ENCODE measurements at places on chromosomes 4 and X. TPM values are rescaled to one million over a fixed set of nuclear protein-coding genes. Genes with fewer than 3 reads are reported as not detected.

DNA sequence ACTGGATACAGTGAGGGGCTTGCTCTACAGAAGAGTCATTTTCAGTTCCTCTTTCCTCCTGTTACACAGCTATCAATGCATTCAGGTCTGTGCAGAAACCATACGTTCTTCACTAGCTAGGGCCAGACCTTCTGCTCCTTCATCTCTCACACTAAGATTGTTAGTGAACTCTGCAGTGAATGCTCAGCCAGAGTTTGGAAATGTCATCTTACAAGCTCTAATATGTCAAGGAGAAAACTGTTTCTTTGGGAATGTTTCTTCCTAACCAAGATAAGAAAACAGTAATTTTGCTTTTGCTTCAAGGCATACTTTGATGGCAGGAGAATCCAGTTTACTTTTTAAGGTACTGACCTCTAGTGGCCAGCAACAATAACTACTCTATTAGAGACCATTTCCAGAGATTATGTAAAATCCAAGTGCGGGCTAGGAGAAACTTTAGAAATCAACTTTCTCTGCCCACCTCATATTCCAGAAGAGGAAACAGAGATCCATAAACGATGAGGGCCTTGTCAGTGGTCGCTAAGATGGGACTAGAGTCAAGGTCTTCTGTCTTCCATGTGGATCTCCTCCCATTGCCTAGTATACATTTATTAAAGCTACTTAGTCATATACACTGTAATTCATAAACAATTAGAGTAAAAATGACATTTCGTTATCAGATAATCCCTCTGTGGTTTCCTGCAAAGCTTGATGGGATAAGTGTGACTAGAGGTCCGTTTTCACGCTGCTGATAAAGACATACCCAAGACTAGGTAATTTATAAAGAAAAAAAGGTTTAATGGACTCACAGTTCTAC, 12.1 kb upstream of the CC2D2A start:
- no peaks in the 10 kb centered on the region for H3K4me1 ChIP-seq
- H3K36me3 ChIP-seq: no peaks in the 10 kb centered on the region
- H3K27ac ChIP-seq: no peak overlapping the region
- peaks cover 24% of the 10 kb centered on the region for H3K27me3 ChIP-seq
- peak; percentile 59 for DNase-seq

EPHA5 gene
- not detected for total RNA-seq

DNA sequence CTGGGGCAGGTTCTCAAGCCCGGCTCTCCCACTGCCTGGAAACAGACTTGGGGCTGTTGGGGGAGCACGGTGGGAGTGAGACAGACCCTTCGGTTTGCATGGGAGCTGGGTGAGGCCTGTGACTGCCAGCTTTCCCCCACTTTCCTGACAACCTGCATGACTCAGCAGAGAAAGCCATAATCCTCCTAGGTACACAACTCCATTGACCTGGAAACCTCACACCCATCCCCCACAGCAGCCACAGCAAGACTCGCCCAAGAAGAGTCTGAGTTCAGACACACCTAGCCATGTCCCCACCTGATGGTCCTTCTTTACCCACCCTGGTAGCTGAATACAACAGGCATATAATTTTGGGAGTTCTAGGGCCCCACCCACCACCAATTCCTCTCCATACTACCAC, 57.6 kb upstream of the UBQLN2 start:
- no peak overlapping the region for H3K4me3 ChIP-seq
- no peak for DNase-seq
- H3K27ac ChIP-seq: no peak overlapping the region
- no peaks in the 10 kb centered on the region for H3K27me3 ChIP-seq

GRCh38 chrX:48043056-48043455, 28.4 kb downstream of the ZNF630 start:
- H3K27me3 ChIP-seq: peaks cover 1% of the 10 kb centered on the region
- H3K27ac ChIP-seq: no peak overlapping the region
- H3K4me1 ChIP-seq: no peaks in the 10 kb centered on the region
- no peak for DNase-seq
- H3K4me3 ChIP-seq: no peak overlapping the region
- H3K36me3 ChIP-seq: no peaks in the 10 kb centered on the region

PLP1 gene
- total RNA-seq: not detected

DNA sequence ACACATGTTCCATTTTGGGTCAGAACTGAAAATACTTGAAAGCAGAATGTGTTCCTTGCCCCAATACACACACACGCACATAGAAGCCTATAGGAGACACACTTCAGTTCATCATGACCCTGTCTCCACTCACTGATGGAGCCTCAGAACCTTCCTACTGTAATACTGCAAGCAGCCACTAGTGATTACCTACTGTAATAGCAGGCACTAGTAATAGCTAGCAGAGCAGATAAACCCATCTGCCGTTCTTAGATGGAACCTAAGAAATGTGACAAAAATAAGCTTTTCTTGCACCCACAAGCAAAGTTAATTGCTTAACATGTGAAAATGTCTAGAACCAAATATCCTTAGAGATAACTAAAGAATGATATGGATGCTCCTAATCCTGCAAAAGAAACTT, 13.6 kb downstream of the AMTN start:
- no peak for DNase-seq
- H3K27ac ChIP-seq: no peak overlapping the region
- no peaks in the 10 kb centered on the region for H3K4me1 ChIP-seq
- H3K4me3 ChIP-seq: no peak overlapping the region
- peaks cover 2% of the 10 kb centered on the region for H3K27me3 ChIP-seq

HTRA3 gene
- total RNA-seq: 0.12 TPM

DNA sequence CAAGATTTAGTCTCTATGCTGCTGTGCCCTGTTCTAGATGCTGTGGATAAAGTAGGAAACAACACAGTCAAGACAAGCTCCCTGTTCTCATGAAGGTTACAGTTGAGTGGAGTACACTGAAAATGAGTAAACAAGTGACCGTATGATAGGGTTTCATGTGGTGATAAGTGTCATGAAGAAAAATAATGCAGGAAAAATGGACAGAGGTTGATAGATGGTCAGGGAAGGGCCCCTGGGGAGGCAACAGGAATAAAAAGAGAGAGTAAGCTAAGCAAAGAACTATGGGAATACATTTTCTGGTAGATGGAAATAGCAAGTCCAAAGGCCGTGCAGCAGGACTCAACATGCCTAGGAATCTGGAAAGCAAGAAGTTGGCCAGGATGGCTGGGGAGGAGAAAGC, 394.0 kb downstream of the DTHD1 start:
- no peak overlapping the region for H3K4me3 ChIP-seq
- no peaks in the 10 kb centered on the region for H3K36me3 ChIP-seq
- H3K27ac ChIP-seq: no peak overlapping the region
- H3K27me3 ChIP-seq: no peaks in the 10 kb centered on the region
- H3K4me1 ChIP-seq: no peaks in the 10 kb centered on the region

DNA sequence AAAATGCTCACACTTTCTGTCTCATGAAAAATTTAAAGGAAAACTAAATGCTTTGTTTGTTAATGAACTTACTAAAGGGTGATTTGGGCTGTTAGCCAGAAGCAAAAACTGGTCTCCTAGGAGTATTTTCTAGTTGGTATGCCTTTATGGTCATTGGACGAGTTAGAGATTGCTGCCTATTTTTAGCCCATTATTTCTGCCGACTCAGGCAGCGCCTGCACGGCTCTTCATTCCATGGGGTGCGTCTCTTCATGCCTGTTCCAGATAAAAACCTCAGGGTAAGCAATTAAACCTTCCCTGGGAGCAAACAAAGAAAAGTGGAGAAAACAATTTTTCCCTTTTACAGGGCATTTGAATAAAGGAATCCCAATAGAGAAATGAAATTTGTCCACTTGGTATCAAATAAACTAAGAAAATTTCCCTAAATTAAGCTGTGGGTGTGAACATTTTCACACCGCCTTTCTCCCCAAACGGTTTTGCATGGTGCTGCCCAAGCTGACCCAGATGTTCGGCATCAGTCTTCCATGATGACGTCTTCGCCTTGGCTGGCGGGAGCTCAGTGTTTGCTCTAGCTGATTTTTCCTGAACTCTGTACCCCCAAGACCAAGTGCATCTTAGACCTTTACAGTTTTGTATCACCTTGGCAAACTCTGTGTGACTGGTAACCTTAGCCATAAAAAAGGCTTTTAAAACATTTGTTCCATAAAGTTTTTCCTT, 61.7 kb upstream of the ADGRG2 start:
- H3K36me3 ChIP-seq: no peaks in the 10 kb centered on the region
- H3K27ac ChIP-seq: no peak overlapping the region
- H3K4me3 ChIP-seq: no peak overlapping the region

- peaks cover 7% of the 10 kb centered on the region for H3K27me3 ChIP-seq
- H3K4me1 ChIP-seq: no peaks in the 10 kb centered on the region
- no peak overlapping the region for H3K27ac ChIP-seq
- H3K36me3 ChIP-seq: no peaks in the 10 kb centered on the region
- H3K4me3 ChIP-seq: no peak overlapping the region
- no peak for DNase-seq
Measured at GRCh38 chr4:147586637-147587036, 30.6 kb upstream of the TMEM184C start.

TET2 gene
- total RNA-seq: 28.9 TPM

- H3K27me3 ChIP-seq: peaks cover 3% of the 10 kb centered on the region
- no peak overlapping the region for H3K4me3 ChIP-seq
- DNase-seq: no peak
- no peak overlapping the region for H3K27ac ChIP-seq
- H3K4me1 ChIP-seq: peaks cover 1% of the 10 kb centered on the region
Measured at GRCh38 chr4:152197211-152197610, 338.7 kb downstream of the FBXW7 start.

- H3K27me3 ChIP-seq: no peaks in the 10 kb centered on the region
- no peak for DNase-seq
- no peak overlapping the region for H3K27ac ChIP-seq
- H3K4me3 ChIP-seq: no peak overlapping the region
- H3K36me3 ChIP-seq: no peaks in the 10 kb centered on the region
Measured at GRCh38 chr4:81164623-81165416, 50.2 kb downstream of the PRKG2 start.

ETNPPL gene
- total RNA-seq: not detected

DNA sequence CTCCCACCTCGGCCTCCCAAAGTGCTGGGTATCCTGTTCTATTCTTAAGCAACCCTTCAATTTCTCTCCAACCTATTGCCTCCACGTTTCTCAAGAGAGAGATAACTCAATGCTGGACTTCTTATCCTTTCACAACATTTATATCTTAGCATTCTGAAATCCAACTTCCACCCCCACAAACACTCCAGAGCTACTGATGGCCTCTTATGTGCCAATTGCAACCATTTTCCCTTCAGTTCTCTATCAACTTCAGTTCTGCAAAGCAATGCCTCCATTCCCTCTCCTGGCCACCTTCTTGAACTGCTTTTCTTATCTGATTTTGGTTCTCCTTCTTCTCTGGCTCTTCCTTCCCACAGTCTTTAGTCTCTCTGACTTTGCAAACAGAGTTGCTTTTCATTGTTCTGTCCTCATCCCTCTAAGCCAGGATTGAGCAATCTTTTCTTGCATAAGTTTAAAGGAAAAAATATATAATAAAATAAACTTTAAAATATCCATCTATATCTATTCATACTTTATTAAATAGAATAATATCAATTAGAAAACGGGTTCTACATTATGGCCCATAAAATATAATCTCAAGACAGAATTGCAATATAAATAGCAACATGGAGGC, 3.6 kb upstream of the STBD1 start:
- no peak overlapping the region for H3K27ac ChIP-seq
- H3K4me1 ChIP-seq: peaks cover 41% of the 10 kb centered on the region
- no peak for DNase-seq
- no peak overlapping the region for H3K4me3 ChIP-seq
- H3K36me3 ChIP-seq: peaks cover 3% of the 10 kb centered on the region

GPR173 gene
- not detected for total RNA-seq

- H3K4me3 ChIP-seq: no peak overlapping the region
- H3K27me3 ChIP-seq: peaks cover 1% of the 10 kb centered on the region
- DNase-seq: no peak
- no peaks in the 10 kb centered on the region for H3K36me3 ChIP-seq
- no peak overlapping the region for H3K27ac ChIP-seq
Measured at GRCh38 chr4:120694973-120695372, 227.6 kb downstream of the PRDM5 start.

GRCh38 chr4:37889849-37890800, 759 bp upstream of the TBC1D1 start:
- H3K27ac ChIP-seq: peak overlapping the region; percentile 17
- peaks cover 5% of the 10 kb centered on the region for H3K36me3 ChIP-seq
- DNase-seq: peak; percentile 65
- H3K27me3 ChIP-seq: peaks cover 2% of the 10 kb centered on the region
- H3K4me1 ChIP-seq: peaks cover 36% of the 10 kb centered on the region

FRMD7 gene
- not detected for total RNA-seq

PAGE5 gene
- total RNA-seq: not detected

DNA sequence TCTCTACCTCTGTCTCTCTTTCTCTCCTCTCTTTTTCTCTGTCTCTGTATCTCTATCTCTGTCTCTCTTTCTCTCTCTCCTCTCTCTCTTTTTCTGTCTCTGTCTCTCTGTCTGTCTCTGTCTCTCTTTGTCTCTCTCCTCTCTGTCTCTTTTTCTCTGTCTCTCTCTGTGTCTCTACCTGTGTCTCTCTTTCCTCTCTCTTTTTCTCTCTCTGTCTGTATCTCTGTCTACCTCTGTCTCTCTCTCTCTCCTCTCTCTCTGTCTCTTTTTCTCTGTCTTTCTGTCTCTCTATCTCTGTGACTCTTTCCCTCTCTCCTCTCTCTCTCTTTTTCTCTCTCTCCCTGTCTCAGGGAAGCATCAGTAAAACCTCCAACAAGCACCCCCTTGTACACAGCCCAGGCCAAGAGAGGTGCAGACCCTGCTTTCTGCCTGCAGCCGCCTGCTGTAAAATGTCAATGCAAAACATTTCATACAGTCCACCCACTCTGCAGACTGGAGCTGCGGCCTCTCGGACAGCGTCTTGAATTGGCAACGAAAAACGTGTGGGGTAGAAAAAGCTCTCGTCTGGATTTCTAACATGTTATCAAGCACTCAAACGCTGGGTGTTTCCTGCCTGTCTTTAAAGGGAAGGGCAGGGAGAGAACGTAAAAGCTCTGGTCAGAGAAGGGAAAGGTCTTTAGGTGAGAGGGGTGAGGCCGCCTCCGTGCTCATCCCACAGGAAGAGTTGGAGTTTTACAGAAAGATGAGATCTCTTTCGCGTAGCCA, 3.7 kb upstream of the SHOX start:
- no peak overlapping the region for H3K27ac ChIP-seq
- peaks cover 8% of the 10 kb centered on the region for H3K4me1 ChIP-seq
- H3K4me3 ChIP-seq: no peak overlapping the region
- peak; percentile 50 for DNase-seq

DNA sequence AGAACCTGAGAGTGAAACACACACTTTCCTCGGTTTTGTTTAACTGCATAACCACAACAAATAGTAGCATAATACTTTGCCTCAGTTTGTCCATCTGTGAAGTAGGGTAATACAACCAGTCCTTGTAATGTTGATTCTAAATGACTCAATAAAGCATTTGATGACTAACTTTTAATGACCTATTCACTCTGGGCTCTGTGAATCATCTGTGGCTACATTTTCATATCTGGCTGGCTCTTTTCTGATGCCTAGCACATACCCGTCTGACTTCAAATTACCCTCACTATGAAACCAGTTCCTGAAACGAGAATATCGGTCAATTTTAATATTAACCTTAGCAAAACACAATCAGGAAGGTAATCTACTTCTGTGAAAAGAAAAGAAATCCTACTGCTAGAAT, 151.0 kb downstream of the SH2D1A start:
- no peaks in the 10 kb centered on the region for H3K4me1 ChIP-seq
- H3K36me3 ChIP-seq: no peaks in the 10 kb centered on the region
- no peaks in the 10 kb centered on the region for H3K27me3 ChIP-seq
- DNase-seq: no peak

GRCh38 chr4:100875296-100876068, 357.7 kb upstream of the EMCN start:
- no peaks in the 10 kb centered on the region for H3K4me1 ChIP-seq
- no peaks in the 10 kb centered on the region for H3K27me3 ChIP-seq
- DNase-seq: no peak
- H3K4me3 ChIP-seq: no peak overlapping the region
- H3K36me3 ChIP-seq: no peaks in the 10 kb centered on the region
- no peak overlapping the region for H3K27ac ChIP-seq

GRIPAP1 gene
- total RNA-seq: 87.3 TPM

CDX4 gene
- total RNA-seq: not detected

UCP1 gene
- not detected for total RNA-seq

ADH1A gene
- total RNA-seq: not detected

MAB21L2 gene
- not detected for total RNA-seq
